ENCODE measurements at places on chromosomes 1 and 21. TPM values are rescaled to one million over a fixed set of nuclear protein-coding genes. Genes with fewer than 3 reads are reported as not detected.

The ADCY10 gene
- total RNA-seq, result 0.22 TPM

The CEP85 gene
- 8.5 TPM for total RNA-seq

The VWA1 gene
- 116 TPM for total RNA-seq

The MTOR gene
- total RNA-seq, result 36.8 TPM

The DCST2 gene
- 1.4 TPM for total RNA-seq

The CHIA gene
- total RNA-seq, result not detected

The THEM5 gene
- not detected for total RNA-seq

The TTC34 gene
- 2.4 TPM for total RNA-seq

The MYCL gene
- 4.2 TPM for total RNA-seq

The DSTYK gene
- total RNA-seq, result 17.8 TPM

The VANGL2 gene
- 8.1 TPM for total RNA-seq

The CFHR3 gene
- total RNA-seq, result 2.1 TPM

The CD1E gene
- 3.5 TPM for total RNA-seq

The OR2L5 gene
- not detected for total RNA-seq

The S100A14 gene
- total RNA-seq, result 75.9 TPM

The PRKAB2 gene
- total RNA-seq, result 12.7 TPM

The AMY1B gene
- not detected for total RNA-seq

The F13B gene
- total RNA-seq, result not detected

The RLF gene
- total RNA-seq, result 15.8 TPM

The TARBP1 gene
- 26.2 TPM for total RNA-seq

The TDRD10 gene
- total RNA-seq, result 4.7 TPM

The KLHDC9 gene
- total RNA-seq, result 21.9 TPM

The NPL gene
- total RNA-seq, result 15.7 TPM

The KIF1B gene
- total RNA-seq, result 46.4 TPM

The PFKFB2 gene
- total RNA-seq, result 20.6 TPM

The NGF gene
- 1.2 TPM for total RNA-seq

The KCNQ4 gene
- total RNA-seq, result 1.2 TPM

The ACTL8 gene
- total RNA-seq, result not detected

The KLF17 gene
- not detected for total RNA-seq

The SMG5 gene
- total RNA-seq, result 69.5 TPM

The PARS2 gene
- total RNA-seq, result 7.1 TPM

The RCC1 gene
- 19.9 TPM for total RNA-seq

The IGSF3 gene
- total RNA-seq, result 38.8 TPM

The LIN28A gene
- total RNA-seq, result not detected

The NKAIN1 gene
- 0.19 TPM for total RNA-seq

The CD52 gene
- 30.8 TPM for total RNA-seq
